ENCODE measurements at places on chromosomes 1 and 21.

DNA sequence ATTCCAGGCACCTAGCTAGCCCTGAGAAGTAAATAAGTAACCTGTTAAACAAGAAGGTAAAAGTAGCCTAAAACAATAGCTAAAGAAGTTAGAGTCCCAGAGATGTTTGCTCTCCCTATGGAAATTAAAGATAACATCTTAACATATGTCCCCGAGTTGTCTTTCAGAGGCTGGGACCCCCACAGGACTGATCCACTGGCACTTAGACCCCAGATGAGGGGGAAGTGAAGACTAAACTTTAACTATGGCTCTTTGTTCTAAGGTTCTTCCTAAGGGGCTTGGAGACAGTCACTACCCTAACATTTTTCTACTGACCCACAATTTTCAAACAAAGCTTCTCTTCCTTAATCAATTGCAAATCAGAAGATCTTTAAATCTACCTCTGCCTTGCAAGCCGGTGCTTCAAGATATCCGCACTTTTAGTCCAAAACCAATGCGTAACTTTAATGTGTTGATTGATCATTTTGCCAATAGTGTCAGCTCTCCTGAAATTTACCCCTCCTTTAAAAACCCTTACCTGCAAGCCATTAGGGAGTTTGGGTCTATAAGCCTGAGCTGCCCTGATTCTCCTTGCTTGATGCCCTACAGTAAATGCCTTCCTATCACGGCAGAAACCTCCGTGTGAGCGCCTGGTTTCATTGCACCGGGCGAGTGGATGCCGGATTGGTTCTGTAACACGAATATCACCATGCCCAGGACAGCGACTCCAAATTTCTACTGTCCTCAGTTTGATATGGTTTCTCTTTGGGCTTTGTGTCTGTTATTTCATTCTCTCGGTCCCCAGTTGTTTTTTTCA is 404.4 kb downstream of the SIPA1L2 start:
- DNase-seq: no peak

DNA sequence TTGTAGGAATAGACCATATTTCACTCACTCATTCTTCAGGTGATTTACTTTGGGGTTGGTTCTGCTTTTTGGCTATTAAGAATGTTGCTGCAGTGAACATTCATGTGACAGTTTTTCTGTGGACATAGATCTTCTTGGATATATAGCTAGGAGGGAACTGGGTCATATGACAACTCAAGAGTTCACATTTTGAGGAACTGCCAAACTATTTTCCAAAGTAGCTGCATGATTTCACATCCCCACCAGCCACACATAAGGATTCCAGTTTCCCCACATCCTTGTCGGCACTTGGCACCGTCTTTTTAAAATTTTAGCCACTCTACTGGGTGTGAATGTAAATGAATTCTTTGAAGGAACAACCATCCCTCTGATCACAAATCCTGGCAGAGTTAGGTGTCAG is 126.0 kb downstream of the PRDM2 start:
- DNase-seq: no peak

- DNase-seq: no peak
Measured at GRCh38 chr1:228955691-228956090, 220.4 kb downstream of the RHOU start.

DNA sequence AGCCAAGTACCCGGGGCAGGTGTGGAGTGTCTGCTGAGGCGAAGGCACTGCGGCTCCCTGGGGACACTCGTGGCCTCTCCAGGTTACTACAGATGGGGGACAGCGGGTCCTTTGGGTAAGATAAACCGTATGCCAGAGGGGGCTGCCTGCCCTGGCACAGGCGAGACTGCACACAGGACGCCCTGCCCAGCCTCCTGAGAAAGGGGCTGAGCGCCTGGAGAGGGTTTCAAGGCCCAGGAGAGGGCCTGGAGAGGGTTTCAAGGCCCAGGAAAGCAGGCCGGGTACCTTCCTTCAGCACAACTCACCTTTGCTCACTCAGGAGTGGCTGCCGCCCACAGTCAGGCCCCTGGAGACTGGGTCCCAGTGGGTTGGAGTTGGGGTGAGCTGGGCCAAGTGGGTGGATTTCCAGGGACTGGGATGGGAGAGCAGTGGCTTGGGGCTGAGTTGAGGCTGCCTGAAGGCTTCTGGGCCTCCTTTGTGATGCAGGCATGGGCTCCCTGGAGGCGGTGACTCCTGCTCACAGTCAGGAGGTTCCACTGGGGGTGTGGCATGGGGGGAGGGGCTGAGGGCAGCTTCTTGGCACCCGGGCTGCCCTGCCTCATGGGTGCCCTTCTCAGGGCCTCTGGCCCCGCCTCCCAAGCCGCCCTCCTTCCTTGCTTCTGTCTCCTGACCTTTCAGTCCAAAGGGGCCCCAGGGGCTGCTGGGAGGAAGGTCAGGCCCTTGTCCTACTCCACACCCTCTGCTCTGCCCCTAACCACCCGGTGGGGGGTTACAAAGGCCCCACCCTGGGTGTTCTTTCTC is at the start of gene MMEL1:
Gene MMEL1, minus strand, starts transcription at position 456 of the 801 bp plus-strand sequence. CDS start 3,532 bp downstream, outside the sequence.
- no peak for DNase-seq

GRCh38 chr1:89994231-89994804 is 592 bp upstream of the ZNF326 start:
- no peak for DNase-seq

DNA sequence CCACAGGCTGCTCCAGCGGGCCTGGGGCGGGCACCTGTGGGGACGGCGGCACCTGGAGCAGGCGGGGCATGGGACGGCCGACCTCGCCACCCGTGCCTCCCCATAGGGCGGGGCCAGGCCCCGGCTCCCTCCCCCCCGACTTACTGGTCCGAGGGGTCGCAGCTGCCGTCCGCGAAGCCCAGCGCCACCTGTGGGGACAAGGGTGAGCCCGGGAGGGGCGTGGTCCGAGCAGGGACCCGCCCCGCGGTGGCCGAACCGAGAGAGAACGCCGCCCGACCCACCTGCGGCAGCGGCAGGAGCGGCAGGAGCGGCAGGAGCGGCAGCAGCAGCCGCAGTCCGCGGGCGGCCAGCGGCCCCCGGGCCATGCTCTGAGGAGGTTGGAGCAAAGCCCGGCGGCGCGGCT is at the start of gene TMEM52:
Gene TMEM52, minus strand, starts transcription at position 379 of the 403 bp plus-strand sequence. Its CDS starts 14 bp downstream, at position 365.
- peak; percentile 22 for DNase-seq

DNA sequence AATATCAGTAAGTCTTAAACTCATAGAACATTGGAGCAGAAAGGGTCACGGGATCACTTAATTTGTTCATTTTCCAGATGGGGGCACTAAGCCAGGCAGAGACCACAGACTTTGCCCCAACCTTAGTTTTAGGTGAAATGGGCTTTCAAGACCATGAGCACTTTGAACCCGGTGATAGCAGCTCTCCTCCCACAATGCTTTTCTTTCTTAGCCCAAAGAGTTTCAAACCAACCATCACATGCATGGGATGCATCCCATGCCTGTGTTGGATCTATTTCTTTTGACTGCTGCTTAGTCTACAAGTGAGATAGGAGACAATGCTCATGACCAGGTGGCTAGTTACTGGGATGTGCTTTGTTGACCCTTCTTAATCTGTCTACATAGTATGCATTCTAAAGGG is 240.6 kb downstream of the NUF2 start:
- no peak for DNase-seq

- DNase-seq: no peak
Measured at GRCh38 chr1:229752679-229753078, 126.6 kb downstream of the URB2 start.

GRCh38 chr1:89516055-89516454 is 8.6 kb upstream of the LRRC8B start:
- DNase-seq: no peak

- DNase-seq: no peak
Measured at GRCh38 chr1:31687601-31688000, 16.2 kb downstream of the COL16A1 start.

DNA sequence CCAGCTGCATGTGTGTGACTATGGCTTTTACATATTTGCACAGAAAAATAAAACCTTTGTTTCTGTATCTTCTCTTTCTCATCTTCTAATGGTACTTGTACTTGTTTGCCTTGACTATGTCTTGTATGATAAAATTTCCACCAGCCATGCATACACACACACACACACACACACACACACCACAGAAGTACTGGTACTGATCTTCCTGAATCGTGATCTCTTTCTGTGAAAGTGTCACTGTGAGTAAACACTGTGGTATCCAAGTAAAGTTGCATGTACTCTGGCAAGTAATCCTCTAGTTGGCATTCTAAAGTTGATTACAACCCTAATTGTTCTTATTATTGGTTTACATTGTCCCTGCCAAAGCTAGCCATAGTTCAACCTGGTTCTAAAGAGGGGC is 176.7 kb downstream of the CRB1 start:
- DNase-seq: no peak

GRCh38 chr21:24897883-24898282 is 709.4 kb downstream of the MRPL39 start:
- DNase-seq: no peak

GRCh38 chr21:14744368-14744767 is 198.3 kb upstream of the SAMSN1 start:
- no peak for DNase-seq

- DNase-seq: no peak
Measured at GRCh38 chr1:66380452-66381212, 153.3 kb upstream of the SGIP1 start.

GRCh38 chr1:19423130-19423529 is 62.2 kb downstream of the CAPZB start:
- DNase-seq: no peak

DNA sequence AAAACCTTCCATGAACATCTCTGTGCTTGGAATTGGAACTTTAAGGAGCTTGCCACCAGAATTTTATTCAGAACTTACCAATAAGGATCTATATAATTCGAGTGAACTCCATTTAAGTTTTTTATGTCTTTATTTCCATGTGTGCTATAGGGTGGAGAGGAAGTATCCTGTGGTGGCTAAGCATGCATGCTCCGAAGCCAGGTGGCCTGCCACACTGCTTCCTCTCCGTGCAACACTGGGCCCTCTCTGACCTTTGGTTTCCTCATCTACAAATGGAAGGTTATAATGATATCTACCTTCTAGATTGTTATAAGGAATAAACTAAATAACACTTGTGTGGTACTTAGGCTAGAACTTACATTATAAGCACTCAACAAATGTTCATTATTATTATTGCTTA is 382.1 kb downstream of the PTPRC start:
- DNase-seq: no peak

GRCh38 chr1:180217006-180217405 is 13.1 kb upstream of the LHX4 start:
- no peak for DNase-seq

- no peak for DNase-seq
Measured at GRCh38 chr1:156006666-156007376, 13.9 kb downstream of the SSR2 start.

DNA sequence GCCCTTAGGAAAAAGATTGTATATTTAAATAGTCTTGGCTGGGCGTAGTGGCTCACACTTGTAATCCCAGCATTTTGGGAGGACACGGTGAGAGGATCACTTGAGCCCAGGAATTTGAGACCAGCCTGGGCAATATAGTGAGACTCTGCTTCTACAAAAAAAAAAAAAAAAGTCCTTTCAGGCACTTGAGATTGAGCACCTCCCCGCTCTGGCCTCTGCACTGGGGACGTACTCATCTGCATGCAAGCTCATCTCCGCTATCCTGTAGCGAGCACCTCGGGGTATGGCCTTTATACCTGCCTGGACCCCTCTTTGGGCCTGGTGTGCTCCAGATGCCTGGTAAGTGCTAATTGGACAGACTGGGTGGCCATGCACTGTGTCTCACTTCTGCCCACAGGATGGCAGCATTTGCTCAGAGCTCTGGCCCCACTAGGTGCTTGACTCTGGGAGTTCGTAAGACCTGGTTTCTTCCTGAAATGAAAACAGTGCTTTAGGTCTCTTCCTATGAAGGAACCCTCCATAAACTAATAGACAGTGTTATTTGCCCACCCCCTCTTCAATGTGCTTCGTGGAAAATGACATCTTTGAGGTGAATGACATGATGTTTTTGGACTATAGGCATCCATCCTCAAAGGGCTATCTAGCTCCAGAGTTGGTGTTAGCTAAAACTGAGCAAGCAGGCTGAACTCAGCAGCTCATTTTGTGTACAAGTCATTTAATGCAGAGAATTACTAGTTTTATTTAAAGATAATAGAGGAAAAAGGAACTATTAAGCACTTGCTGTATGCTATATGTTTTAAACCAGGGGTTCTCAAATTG is 61.7 kb upstream of the ADAR start:
- peak; percentile 50 for DNase-seq

GRCh38 chr21:16587141-16587581 is 857.4 kb downstream of the USP25 start:
- DNase-seq: no peak

DNA sequence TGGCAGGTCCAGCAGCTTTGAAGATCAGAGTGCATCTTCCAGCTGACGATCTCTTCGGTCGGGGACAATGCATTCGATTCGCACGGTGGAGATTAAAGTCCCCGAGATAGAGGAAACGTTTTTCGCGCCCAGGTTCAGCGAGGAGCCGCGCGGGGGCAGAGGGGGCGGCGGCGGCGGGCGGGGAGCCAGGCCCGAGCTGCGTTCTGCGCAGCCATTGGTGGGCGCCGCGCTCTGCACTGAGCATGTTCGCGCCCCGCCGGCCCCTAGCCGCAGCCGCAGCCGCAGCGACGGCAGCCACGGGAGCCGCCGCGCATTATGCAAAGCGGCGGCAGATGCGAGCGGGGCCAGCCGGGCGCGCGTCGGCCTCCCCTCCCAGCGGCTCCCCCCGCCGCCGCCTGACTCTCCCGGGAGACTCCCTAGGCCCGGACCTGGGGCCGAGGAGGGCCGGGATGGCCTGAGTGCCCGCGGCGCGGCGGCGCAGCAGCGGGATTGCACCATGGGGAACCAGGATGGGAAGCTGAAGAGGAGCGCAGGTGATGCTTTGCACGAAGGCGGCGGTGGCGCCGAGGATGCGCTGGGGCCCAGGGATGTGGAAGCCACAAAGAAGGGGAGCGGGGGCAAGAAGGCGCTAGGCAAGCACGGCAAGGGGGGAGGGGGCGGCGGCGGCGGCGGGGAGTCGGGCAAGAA is at the start of gene FMN2:
Gene FMN2, plus strand, starts transcription at position 270 of the 687 bp plus-strand sequence. Its CDS starts 227 bp downstream, at position 497.
- no peak for DNase-seq

DNA sequence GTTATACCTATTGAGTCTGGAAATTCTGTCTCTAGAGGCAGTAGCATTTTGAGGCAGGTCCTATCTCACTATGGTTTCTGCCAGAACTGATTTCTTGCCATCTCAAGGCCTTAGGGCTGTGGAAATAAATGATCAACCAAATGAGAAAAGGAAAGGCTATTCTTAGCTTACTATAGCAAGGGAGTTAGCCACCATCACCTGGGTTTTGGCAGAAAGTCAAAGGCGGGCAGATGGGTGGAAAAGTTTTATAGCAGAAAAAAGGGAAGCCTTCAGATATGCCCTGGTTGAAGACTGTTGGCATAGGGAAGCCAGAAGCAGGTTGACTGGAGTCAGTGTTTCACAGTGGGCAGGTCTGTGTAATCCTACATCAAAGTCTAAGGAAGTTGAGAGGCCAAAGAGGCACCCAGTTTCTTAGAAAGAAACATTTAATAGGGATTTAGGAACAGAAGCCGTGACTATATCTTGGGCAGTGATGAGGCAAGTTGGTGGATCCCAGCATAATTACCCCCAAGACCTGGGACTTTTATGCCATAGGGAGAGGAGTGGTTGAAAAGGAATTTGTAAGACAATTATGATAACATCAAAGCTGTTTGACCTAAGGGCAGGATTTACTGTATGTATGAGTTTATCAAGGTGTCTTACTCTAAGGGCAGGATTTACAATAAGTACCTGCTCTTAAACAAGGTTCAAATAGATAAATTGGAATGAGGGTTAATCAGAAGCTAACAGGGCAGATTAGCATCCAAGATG is 29.7 kb downstream of the CTH start:
- no peak for DNase-seq

GRCh38 chr1:181181792-181182585 is 93.5 kb downstream of the IER5 start:
- DNase-seq: no peak

Data from activated CD8-positive, alpha-beta memory T cell treated with anti-CD3 and anti-CD28 coated beads for 1 hour (primary cell).